Endodermal cell (in vitro differentiated cells): ENCODE measurements at places on chromosomes 1 and 21. TPM values are rescaled to one million over a fixed set of nuclear protein-coding genes. Genes with fewer than 3 reads are reported as not detected.
A peak's percentile ranks its signal among the peaks of the same experiment; 100 is the strongest.

GRCh38 chr21:41888749-41889376 lies 9.7 kb upstream of the PRDM15 start:
- no peak for DNase-seq

- peak; percentile 72 for DNase-seq
Observed at GRCh38 chr1:32733582-32734321, 31.2 kb upstream of the SYNC start.

GRCh38 chr1:67647036-67647798 lies 37.8 kb upstream of the GADD45A start:
- no peak for DNase-seq

- no peak for DNase-seq
Observed at GRCh38 chr1:115501476-115501875, 140.3 kb upstream of the VANGL1 start.

GRCh38 chr1:211975152-211975941 lies 60.0 kb downstream of the INTS7 start:
- DNase-seq = no peak

DNA sequence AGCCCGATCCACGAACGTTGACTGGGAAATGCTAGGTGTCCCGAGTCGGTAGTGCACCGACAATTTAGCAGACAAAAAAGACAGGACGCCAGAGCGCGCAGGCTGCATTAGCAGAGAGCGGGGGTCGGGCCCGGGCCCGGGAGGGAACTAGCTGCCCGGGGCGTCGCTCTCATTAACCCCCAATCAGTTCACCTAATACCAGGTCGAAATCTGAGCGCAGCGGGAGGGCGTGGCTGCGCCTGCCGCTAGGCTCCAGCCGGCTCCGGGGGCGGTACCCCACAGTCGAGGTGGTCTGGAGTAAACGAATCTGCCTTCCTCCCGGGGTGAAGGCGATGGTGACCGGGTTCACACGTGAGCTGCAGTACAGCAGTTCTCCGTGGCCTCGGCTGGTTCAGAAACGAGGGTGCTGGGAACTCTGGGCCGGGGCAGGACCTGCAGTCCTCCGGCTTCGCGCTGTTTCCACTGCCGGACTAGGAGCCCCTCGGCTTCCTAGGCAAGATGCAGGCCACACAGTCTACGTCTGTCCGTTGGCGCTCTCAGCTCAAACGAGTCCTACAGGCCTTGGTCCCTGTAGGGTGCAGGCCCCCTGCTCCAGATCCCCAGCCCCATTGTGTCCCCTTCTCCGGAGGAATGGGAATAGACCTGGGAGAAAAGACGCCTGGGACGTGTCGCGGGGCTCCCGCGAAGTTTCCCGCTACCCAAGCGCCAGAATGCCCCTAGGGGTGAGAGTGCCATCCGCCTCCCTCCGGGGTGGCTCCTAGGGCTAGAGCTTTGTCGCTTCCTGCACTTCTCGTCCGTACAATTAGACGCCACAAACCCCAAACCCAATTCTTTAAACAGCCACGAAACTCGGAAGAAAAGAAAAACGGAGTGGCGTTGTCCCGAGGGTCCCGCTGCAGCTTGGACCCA lies 2.0 kb downstream of the GFI1 start:
- DNase-seq = peak; percentile 86

GRCh38 chr1:184532199-184532598 lies 145.4 kb downstream of the C1orf21 start:
- DNase-seq = no peak

DNA sequence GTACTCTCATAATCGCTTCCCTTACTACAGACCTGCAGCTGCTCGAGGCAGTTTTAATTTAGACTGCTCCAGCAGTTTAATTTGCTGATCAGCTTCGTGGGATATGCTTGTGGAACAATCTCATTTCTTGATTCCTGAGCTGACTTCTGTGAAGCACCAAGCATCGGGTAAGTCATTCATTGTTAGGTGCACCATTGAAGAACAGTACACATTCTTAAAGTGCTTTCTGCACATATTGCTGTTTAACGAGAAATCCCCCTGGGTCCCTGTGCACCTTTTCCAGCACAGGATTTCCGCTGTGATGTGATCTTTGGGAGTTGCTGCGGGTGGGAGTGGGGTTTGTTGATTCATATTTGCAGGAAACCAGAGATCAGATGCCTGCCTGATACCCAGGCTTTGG lies 9.1 kb downstream of the GALNT2 start:
- no peak for DNase-seq

DNA sequence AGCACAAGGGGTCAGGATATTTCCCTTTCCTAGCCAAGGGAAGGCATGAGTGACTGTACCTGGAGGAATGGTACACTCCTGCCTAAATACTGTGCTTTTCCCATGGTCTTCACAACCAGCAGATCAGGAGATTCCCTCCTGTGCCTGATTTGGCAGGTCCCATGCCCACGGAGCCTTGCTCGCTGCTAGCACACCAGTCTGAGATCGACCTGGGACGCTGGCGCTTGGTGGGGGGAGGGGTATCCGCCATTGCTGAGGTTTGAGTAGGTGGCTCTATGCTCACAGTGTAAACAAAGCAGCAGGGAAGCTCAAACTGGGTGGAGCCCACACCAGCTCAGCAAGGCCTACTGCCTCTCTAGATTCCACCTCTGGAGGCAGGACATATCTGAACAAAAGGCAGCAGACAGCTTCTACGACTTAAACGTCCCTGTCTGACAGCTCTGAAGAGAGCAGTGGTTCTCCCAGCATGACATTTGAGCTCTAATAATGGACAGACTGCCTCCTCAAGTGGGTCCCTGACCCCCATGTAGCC lies 486.0 kb upstream of the CHRM3 start:
- peak; percentile 42 for DNase-seq

DNA sequence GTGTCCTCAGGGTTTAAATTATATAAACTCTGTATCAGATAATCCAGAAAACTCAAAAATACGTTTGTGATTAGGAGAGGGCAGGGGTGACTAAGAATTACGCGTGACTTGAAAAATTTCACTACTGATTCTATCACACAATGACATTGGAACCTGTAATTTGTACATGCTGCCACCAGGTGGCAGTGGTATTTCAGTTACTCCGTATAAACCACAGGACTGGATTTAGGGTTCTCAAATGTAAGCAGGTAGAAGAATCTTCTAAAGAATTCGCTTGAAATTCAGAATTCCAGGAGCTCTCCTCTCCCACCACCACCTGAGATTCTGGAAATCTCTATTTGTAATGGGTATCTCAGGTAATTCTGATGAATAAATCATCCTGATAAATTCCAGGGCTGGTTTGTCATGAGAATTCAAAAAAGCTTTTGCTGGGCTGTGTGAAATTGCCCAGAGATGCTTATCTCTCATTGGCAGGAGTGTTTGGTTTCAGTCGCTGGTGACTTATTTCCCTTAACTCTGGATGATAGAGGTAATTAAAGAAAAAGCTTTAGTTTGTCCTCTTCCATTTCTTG lies 1.7 kb upstream of the KRTAP7-1 start:
- peak; percentile 83 for DNase-seq

DNA sequence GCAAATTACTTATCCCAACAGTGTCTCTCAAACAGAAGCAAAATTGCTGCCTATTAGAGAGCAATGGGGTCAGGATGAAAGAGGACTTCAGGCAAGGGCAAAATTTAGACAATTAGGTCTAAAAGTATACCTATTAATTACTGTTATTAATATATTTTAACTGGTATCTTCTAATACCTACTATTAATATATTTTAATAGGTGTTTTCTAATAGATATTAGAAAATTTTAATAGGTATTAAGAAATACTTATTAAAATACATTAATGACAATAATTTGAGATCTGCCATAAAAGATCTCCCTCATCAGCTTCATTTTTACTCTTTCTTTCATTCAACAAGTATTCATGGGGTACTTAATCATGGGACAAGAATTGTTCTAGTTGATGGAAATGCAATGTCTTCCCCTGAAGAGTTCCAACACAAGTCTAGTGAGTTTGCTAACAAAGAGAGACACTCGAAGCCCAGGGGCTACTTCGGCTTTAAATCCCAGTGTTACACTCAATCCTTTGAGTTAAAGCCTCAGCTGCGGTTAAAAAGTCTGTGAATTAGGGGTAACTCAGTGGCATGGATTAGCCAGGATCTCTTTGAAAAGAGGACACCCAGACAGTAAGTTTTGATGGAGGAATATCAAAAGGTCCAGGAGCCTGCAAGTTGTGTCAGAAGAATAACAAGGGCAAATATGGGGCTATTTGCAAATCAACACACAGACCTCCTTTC lies 44.1 kb downstream of the STYXL2 start:
- DNase-seq = no peak

DNA sequence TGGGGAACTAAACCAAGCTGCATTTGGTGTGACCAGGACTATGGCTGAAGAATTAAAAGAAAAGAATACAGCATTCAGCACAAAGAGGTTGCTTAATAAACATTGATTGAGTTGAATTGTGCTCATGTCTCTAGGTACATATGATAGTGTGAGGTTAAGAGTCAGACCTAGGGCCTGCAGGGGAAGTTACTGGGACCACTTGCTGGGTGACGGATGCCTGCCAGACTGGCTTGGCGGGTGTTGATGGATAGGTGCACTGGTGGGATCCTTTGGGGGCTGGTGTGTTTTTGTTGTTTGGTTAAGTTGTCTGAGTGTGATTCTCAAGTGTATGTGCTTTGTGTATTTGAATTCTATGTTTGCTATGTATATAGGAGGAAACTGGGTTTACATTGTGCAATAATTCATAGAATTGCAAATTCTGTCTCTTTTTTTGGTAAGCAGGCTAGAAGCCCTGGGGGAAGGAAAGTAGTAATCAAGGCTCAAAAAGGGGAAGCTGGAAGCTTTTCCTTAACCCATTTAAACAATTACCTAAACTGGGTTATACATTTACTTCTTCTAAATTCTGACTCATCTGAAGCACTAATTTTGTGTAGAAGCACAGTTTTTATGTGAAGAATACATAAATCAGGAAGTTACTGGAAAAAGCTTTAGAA lies 1.8 kb downstream of the CD101 start:
- no peak for DNase-seq

DNA sequence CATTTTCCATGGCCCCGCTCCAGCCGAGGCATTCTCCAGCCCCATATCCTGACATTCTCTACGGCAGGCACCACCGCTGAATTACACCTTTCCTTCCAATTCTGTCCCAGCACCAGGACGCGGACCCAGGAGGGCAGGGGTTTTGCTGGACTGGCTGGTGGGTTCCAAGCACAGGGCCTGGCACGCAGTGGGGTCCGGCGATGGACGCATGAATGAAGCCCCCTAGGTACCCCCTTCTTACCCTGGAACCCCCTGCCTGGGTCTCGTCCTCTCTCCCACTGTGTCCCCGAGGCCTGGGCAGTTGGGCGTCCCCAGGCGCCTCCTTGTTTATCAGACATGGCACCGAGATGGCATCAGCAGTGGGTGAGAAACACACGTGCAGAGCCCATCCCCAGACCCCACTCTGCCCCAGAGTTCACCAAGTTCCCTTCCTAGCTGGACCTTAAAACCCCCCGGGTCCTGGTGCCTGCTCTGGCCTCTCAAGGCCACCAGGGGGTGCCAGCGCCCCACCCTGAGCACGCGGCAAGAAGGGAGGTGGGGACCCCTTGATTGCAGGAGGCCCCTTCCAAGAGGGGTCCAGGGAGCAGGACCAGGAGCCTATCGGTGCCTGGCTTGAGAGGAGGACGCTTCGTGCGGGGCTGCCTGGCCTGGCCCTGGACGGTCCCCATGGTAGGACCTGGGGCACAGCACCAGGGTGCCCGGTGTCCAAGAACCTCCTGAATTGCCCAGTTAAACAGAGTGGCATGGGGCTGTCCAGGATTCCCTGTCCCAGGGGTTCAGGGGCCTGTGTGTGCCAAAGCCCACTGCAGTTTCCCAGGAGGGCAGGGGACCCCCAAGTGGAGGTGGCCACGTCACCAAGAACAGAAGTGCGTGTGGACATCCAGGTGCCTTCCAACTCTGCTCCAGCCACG lies 46.1 kb downstream of the MEGF6 start:
- DNase-seq = peak; percentile 82

GRCh38 chr1:182101415-182102042 lies 40.0 kb upstream of the ZNF648 start:
- peak; percentile 97 for DNase-seq

DMRTA2 gene
- 1.2 to 1.4 TPM (median 1.2 TPM) in 3 replicates for total RNA-seq
